Suppressor macrophage treated with lipopolysaccharide for 1 hour (primary cell): ENCODE measurements at places on chromosomes 6 and 20.

- DNase-seq: no peak
Observed at GRCh38 chr6:15504581-15505350, 158.1 kb downstream of the DTNBP1 start.

DNA sequence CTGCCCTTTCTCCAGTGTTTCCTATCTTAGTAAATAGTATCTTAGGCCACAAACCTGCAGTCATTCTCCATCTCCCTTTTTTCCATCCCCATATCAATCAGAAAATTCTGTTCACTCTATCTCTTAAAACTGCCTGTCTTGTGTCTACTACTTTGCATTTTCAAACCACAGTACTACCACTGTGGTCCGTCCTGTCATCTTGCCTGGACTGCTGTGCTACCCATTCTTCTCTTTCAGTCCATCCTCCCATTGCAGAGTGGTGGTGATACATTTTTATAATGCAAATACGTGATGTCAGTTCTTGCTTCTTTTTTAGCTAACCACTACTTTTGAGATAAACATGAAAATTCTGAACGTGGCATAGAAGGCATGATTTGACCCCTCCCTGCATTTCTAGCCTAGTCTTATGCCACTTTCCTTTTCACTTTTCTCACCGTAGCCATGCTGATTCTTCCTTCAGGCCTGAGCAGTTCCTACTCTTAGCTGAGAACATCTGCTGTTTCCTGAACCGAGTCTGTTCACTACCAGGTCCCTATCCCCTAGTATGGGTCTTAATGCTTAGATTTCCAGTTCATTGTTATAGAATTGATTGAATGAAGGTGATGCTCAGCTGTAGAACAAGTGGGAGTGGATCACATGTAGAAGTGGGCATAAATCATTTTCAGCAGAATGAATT, 13.8 kb downstream of the TBPL1 start:
- no peak for DNase-seq

GRCh38 chr20:18678549-18679419, 90.9 kb downstream of the DTD1 start:
- peak; percentile 2 for DNase-seq

GRCh38 chr20:62285722-62286121, 17.1 kb upstream of the ADRM1 start:
- DNase-seq: no peak

DNA sequence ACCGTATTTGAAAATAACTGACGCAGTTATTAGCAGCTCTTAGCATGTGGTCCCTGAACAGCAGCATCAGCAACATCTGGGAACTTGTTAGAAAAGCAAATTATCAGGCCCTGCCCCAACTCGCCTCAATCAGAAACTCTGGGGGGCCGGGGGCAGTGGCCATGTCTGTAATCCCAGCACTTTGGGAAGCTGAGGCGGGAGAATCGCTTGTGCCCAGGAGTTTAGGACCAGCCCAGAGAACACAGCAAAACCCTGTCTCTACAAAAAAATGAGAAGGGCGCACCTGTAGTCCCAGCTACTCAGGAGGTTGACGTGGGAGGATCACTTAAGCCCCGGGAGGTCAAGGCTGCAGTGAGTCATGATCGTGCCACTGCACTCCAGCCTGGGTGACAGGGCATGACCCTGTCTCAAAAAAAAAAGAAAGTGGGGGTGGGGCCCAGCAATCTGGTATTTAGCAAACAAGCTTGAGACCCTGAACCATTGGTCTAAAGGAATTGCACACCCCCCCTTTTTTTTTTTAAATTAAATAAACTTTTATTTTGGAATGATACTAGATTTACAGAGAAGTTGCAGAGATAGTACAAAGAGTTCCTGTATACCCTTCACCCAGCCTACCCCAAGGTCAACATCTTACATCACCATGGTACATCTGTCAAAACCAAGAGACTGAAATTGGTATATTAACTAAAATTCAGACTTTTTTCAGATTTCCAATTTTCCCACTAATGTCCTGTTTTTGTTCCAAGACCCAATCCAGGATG, 6.7 kb downstream of the SRXN1 start:
- no peak for DNase-seq

GRCh38 chr6:3296537-3296936, 37.8 kb downstream of the PSMG4 start:
- DNase-seq: no peak

DNA sequence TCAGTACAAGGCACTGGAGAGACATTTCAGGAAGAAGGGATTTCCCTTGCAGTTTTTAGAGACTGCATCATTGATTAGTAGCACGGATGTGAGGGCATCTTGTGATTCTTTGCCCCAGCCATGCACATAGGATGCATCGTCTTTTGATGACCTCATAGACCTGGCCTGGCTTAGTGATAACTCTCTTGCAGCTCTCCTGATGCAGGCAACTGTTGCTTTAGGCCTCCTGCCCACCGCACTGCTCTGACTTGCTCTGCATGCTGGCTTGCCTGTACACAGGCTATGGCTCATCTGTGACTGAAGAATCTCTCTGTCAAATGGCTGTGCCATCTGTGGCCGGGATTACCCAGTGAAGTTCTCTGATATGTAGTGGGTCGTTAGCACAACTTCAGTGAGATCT, 207.7 kb upstream of the PTCHD4 start:
- no peak for DNase-seq

- DNase-seq: no peak
Observed at GRCh38 chr6:42916288-42916687, 435 bp downstream of the PTCRA start.
